CD8-positive, alpha-beta memory T cell (primary cell): ENCODE measurements at places on chromosomes 5 and 9. TPM values are rescaled to one million over a fixed set of nuclear protein-coding genes. Genes with fewer than 3 reads are reported as not detected.

Gene HMMR
- polyA plus RNA-seq, result 0.18 TPM

Gene RAD50
- 34.6 TPM for polyA plus RNA-seq

Gene CCIN
- polyA plus RNA-seq, result 0.14 TPM

Gene IGFBPL1
- not detected for polyA plus RNA-seq

Gene PCDH1
- 0.54 TPM for polyA plus RNA-seq

Gene IRX2
- not detected for polyA plus RNA-seq

Gene GEMIN5
- 10.8 TPM for polyA plus RNA-seq

Gene CCDC183
- 0.26 TPM for polyA plus RNA-seq

DNA sequence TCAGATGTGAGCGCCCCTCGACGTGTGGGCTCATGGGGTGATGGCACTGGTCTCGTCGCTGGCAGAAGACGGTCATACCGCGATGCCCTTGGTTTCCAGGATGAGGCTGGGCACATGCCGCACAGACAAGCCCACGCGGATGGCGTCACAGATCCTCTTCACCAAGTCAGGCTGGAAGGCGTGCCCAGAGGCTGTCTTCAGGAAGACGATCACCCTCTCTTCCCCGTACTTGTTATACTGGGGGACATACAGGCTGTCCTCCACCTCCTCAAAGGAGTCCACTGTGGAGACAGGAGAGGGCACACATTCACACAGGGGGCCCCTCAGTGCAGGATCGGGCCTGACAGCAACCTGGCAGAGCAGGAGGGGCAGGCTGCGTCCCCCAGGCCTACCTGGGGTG lies 41.9 kb upstream of the ZNF354A start:
- no peak for DNase-seq

- no peak for DNase-seq
Observed at GRCh38 chr9:37339923-37340322, 82.6 kb upstream of the GRHPR start.

DNA sequence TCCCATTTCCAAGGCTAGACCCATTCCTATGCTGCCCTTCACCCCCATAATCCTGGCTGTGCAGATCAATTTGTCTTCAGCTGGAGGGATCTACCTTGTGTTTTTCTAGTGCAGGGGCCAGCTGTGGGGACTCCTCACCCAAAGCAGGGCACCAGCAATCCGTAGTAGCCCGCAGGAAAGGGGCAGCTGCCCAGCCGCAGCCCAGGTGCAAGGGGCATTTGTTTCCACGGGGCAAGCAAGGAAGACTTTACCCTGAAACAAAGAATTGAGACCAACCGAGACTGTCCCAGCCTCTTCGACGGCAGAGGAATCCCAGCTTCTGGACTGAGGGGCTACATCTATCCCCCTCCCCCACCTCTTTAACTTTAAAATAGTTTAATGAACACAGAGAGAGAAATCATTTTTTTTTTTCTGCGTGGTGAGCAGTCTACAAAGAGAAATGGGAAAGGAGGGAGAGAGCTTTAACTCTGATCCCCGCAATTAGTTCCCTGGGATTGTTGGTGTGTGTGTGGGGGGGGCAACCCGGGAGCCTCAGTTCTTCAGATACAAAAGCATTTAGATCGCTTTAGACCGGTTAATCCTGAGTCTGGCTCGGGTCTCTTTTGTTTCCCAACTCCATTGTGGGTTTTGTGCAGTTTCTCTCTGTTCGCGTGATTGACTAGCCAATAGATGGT lies 10.6 kb upstream of the LHX2 start:
- DNase-seq, result no peak

- DNase-seq, result no peak
Observed at GRCh38 chr5:128276537-128277216, 193.1 kb downstream of the SLC12A2 start.

DNA sequence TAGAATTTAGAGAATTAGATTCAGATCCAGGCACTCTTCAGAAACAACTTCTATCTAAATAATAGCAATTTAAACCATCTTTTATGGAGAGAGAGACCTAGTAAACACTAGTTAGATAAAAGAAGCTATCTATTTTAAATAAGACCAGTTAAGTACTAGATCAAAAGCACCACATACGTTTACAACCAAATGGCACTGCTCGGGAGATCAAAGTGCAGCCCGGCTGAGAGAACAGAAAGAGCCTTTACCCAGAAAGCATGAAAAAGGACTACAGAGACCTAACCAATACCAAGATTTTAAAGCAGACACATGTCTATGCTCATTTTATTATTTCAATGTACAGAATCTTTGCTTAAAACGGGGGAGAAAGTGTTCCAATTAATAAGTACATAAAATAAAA lies 30.8 kb downstream of the LIX1 start:
- DNase-seq, result no peak

DNA sequence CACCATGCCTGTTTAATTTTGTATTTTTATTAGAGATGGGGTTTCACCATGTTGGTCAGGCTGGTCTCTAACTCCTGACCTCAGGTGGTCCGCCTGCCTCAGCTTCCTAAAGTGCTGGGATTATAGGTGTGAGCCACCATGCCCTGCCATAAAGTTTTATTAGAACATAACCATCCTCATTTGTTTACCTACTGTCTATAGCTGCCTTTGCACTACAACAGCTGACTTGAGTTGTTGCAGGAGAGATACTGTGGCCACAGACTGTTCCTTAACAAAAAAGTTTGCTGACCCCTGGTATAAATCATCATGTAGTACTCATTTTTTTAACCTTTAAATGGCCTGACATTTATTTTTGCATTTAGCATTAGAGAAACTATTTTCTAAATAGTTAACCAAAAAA lies 31.7 kb downstream of the SNX30 start:
- no peak for DNase-seq

DNA sequence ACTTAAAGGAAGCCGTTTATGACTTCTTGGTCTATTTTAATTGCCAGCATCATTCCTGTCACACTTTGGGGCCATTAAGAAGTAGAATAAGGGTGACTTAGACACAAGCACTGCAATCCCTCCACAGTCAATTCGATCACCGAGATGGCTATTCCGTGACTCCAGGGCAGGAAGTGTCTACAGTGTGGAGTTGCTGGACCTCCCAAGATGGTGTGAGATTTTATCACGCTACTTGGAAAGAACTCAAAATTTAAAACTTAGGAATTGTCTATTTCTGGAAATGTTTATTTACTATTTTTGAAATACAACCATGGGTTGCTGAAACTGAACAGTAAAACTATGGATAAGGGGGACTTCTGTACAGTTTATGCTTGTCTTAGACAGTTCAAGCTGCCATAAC lies 6.2 kb downstream of the FBXL7 start:
- no peak for DNase-seq

GRCh38 chr9:2220036-2220435 lies 204.9 kb downstream of the SMARCA2 start:
- DNase-seq, result no peak

DNA sequence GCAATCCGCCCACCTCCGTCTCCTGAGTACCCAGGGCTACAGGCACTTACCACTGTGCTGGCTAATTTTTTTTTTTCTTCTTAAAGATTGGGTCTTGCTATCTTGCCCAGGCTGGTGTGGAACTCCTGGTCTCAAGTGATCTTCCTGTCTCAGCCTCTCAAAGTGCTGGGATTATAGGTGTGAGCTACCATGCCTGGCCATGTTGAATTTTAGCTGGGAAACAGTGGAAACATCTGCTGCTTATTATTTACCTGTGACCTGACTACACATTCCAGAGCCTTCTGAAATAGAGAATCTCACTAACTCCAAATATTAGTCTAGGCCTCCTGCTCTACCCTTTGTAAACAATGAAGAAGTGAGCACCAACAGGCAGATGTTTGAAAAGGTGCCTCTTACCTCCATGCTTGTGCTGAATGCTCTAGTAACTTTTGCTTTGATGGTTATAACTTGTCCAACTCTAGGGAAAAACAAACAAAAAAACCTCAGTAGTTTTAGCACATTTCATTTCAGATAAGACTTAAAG lies 22.5 kb downstream of the ACOT12 start:
- DNase-seq, result no peak

DNA sequence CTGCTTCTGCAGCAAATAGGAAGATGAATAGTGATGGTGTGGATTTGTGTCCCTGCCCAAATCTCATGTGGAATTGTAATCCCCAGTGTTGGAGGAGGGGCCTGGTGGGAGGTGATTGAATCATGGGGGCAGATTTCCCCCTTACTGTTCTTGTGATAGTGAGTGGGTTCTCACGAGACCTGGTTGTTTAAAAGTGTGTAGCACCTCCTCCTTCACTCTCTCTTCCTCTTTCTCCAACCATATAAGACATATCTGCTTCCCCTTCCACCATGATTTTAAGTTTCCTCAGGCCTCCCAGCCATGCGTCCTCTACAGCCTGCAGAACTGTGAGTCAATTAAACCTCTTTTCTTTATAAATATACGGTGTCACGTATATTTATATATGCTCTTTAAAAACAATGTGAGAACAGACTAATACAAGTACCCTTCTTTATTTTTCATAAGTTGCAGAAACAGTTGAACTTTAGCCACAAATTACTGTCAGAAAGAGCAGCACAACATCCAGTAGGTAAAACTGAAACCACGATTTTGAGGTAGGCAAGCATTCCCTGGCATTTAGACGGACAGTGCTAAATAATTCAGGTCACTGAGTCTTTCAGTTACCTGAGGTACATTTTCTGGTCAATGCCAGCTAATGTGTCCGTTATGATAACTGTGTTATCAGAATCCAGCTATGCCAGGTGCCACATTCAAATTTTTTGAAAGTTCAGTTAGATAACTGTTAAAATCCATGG lies 79.3 kb upstream of the SPEF2 start:
- no peak for DNase-seq

DNA sequence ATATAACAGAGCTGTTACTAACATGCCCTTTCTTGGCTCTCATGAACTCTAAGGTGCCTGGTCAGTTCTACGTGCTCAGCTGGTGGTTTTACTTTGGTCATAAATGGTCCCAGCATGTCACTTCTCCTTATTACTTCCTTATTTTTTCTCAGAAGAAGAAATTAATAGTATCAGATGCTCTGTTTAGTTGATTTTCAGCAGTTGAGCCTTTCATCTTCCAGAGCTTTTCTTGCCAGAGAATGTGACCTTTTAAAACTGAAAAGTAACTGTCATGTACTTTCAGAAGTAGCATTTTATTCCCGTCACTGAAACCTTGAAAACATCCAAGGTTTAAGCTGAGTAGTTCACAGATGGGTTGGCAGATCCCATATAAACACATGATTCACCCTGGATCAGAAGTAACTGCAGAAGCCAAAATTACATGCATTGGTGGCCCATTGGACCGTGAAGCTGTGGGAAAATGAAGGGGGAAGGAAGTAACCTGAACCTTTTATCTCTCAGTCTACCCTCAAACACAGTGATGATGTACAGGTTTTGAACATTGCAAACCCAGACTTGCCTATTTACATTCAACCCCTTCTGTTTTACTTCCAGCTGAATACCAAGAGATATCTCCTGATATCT lies 50.5 kb downstream of the HACD4 start:
- DNase-seq, result no peak

DNA sequence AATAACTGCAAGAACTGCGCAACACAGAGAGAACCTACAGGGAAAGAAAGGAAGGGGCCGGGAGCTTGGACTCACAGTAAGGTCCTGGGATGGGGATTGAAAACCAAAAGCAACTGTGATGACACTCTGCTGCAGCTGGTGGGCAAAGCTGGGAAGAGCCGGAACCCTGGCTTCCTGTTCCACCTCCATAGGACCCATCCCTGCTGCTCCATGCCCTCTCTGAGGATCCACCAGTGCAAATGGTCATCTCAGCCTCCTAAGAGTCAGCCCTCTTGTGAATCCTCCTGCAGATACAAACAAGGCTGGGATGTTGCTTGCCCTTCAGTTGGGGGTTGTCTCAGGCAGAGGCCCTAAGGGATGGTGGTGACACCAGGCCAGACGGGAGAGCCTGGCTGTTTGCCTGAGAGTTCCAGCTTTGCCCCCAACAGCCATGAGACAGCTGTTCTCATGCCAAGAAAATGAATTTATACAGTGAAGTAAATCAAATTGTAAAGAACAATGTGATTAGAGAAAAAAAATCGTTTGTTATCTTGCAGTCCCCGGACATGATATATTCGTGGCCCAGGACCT lies 90.8 kb downstream of the TENT4A start:
- DNase-seq, result no peak

DNA sequence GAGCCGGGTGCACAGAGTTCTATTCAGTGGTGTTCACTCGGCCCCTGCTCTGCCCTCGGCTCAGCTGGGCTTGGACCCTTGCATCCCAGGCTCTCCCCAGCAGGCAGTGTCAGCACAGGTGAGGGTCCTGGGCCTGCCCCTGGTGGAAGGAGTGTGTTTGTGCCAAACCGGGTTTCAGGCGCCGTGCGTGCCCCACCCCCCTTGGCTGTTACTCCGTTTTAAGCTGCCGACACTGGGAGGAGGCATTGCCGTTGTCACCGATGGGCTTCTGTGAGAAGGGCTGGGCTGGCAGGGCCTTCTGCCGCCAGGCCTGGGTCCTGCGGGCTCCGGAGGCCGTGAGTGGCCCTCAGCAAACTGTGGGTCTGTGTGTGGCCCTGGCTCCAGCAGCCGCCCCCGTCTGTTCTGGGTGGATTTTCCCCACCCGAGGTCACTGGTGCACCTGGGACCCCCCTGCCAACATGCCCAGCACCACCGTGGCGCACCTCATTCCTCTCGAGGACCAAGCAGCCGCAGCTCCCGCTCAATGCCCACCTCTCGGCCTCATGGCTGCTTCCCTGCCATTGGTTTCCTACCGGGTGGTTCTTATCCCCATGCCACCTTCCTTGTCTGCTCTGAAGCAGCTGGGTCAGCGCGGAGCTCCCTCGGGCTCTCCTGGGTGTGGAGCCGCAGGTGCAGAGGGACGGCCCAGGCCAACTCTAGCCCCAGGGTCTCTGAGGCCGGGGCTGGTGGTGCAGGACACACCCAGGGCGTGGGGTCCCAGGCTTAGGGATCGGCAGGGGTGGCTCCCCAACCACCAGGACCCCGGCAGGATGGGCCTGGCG lies 44.3 kb upstream of the EXOC3 start:
- no peak for DNase-seq

DNA sequence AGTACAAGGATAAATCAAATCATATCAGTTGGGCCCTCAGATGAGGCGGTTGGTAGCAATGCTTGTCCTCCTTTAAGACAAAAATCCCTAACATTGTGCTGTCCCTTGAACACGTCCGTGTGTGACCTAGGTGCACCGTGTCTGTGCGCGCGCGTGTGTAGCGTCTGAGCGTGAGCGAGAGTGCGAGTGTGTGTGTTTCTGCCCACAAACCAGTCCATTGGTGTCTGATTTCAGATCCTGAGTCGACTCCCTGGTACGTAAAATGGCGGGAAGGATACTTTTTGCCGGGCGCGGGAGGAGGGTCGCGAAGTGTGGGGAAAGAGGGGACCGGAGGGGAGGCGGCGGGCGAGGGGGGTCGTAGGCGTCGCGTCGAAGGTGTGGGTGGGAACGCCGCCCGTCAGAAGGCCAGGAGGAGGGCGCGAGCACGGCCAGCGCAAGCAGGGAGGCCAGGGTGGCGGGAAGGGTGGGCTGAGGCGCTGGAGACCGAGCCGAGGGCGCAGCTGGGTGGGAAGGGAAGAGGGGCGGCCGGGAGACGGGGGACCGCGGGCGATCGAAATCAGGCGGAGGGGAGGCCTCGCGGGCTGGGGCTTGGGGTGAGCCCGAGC lies 8.9 kb downstream of the OTP start:
- DNase-seq, result no peak

DNA sequence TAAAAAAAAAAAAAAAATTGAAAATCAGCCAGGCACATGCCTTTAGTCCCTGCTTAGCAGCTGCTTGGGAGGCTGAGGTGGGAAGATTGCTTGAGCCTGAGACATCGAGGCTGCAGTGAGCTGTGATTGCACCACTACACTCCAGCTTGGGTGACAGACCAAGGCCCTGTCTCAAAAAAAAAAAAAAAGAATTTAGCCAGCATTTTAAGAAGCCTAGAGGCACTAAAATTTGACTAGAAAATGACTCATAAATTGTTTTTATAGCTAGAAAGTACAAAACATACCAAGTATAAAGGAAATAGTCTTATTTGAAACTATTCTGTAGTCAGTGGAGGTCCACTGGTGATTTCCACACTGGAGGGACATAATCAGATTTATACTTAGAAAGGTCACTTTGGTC lies 17.5 kb downstream of the LRRC70 start:
- DNase-seq, result no peak
